ENCODE measurements at places on chromosomes 7 and 10.

GRCh38 chr7:48058990-48059389 is 23.6 kb downstream of the C7orf57 start:
- no peak for DNase-seq

GRCh38 chr7:6320791-6321190 is 48.4 kb upstream of the CYTH3 start:
- DNase-seq = no peak

- peak; percentile 20 for DNase-seq
These were observed 660 bp downstream of the SUV39H2 start for GRCh38 chr10:14879124-14879927.

DNA sequence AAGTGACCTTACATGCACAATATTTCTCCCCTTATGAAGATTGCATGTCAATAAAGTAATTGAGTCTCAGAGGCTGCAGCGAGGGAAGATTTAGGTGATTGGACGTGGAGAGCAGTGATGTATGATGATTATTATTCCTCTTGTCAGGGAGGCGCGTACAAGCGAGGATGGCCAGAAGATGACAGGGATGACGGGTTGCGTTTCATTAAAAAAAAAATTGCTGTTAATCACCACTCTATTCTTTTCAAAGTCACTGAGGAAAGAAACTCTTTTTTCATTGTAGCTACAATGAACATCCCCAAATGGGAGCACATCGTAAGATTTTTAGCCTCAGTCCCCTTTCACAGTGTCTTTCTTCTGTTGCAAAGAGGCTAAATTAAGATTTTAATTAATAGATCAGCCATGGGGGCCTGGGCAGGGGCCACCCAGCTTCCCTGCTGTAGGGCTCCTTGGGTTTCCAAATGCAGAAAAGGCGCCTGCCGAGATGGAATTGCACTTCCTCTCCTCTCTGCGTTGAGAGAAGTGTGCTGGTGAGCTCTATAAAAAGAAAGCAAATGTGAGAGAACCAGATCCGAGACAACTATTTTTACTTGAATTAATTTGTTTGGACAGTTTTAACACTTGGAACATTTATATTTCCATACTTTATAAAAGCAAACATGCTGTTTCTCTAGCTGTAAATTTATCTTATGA is 998.1 kb downstream of the LRMDA start:
- DNase-seq = peak; percentile 30

DNA sequence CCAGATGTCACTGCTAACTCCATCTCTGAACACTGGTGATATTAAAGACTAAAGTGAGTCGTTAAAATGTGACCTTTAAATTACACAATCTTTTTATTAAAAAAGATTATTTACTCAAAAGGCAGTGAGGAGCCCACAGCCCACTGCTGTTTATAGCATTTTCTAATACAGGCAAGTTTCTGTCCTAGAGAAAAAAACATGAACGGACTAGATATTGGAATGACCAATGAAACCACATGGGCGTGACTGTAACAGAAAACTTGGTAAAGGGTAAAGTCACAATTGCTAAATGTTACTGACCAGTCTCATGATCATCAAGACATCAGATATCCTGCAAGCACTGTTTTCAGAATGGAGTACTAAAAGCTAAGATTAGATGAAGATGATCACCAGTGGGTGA is 78.7 kb downstream of the FEZF1 start:
- no peak for DNase-seq

Measured in fibroblast of skin of right biceps (primary cell).